ENCODE measurements at places on chromosomes 11 and 22.

- no peaks in the 10 kb centered on the region for H3K4me1 ChIP-seq
- no peak overlapping the region for H3K4me3 ChIP-seq
- no peak for DNase-seq
- no peaks in the 10 kb centered on the region for H3K36me3 ChIP-seq
Observed at GRCh38 chr11:129167315-129167714, 24.8 kb downstream of the ARHGAP32 start.

DNA sequence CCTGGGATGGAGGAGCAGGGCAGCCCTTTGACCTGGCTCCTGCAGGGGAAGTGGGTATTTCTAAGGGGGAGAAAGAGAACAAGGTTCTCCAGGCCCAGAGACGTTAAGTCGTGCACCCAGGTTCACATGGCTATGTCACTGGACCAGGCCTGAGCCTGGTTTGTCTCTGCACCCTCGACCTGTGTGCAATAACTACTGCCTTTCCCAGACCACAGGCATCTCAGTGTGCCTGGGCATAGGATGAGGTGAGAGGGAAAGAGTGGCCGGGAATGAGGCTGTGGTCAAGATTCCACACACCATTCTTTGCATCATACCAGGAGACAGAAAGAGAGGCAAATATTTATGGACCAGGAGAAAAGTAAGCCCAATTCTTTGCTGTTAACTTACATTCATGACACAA lies 66.8 kb downstream of the PRR5L start:
- no peak for DNase-seq
- no peaks in the 10 kb centered on the region for H3K27me3 ChIP-seq
- no peak overlapping the region for H3K27ac ChIP-seq
- H3K36me3 ChIP-seq: no peaks in the 10 kb centered on the region
- peaks cover 26% of the 10 kb centered on the region for H3K4me1 ChIP-seq
- H3K4me3 ChIP-seq: no peak overlapping the region

DNA sequence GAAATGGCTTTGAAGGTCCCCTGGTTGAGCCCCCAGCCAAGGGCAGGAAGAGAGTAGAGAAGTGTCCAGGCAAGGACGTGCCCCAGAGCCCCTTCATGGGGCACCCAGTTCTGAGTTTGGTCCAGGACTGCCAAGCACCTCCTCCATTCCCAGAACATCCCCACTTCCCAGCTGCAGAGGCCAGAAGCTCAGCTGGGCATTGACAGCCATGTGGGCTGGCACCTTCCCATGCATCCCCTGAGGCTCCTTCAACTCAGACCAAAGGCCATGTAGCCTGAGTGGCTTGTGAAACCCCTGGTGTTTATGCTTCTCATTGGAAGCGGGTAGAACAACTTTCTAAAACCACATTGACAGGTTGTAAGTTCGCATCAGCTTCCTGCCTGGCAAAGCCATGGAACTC lies 789.6 kb downstream of the TBC1D22A start:
- H3K27ac ChIP-seq: no peak overlapping the region
- H3K4me3 ChIP-seq: no peak overlapping the region
- H3K36me3 ChIP-seq: no peaks in the 10 kb centered on the region
- H3K27me3 ChIP-seq: peaks cover 15% of the 10 kb centered on the region
- DNase-seq: no peak

GRCh38 chr11:36385121-36385970 lies 89.3 kb downstream of the PRR5L start:
- H3K36me3 ChIP-seq: peaks cover 13% of the 10 kb centered on the region
- H3K4me3 ChIP-seq: no peak overlapping the region
- no peaks in the 10 kb centered on the region for H3K27me3 ChIP-seq
- H3K4me1 ChIP-seq: peaks cover 17% of the 10 kb centered on the region
- no peak overlapping the region for H3K27ac ChIP-seq

GRCh38 chr11:44598831-44599230 lies 33.4 kb downstream of the CD82 start:
- no peak for DNase-seq
- no peaks in the 10 kb centered on the region for H3K27me3 ChIP-seq
- peaks cover 75% of the 10 kb centered on the region for H3K4me1 ChIP-seq
- no peak overlapping the region for H3K4me3 ChIP-seq
- H3K36me3 ChIP-seq: peaks cover 18% of the 10 kb centered on the region
- no peak overlapping the region for H3K27ac ChIP-seq

- no peak overlapping the region for H3K4me3 ChIP-seq
- H3K27me3 ChIP-seq: no peaks in the 10 kb centered on the region
- H3K4me1 ChIP-seq: peaks cover 28% of the 10 kb centered on the region
- no peak for DNase-seq
Observed at GRCh38 chr11:74025467-74026166, 16.7 kb upstream of the UCP3 start.

DNA sequence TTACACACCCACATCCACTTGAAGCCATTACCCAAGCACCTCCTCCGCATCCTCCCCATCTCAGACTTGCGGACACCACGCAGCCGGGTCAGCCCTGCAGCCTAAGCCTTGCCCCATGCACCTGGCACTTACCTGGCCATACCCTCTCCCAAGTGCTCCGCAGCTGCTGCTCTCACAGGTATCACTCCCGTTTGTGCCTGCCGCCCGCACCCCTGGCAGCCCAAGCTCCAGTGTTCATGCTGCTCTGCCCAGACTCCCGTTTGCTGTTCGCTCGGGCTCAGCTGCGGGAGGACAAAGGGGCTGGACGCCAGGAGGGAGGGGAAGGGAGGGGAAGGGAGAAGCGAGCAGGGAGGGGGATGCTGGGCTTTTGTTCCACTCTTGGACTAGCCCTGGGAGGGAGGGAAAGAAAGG lies at the start of gene KLHL35:
Gene KLHL35, minus strand, starts transcription at position 293 of the 411 bp plus-strand sequence. CDS start 2,574 bp downstream, outside the sequence.
- H3K27me3 ChIP-seq: peaks cover 24% of the 10 kb centered on the region
- H3K4me1 ChIP-seq: peaks cover 15% of the 10 kb centered on the region
- H3K36me3 ChIP-seq: no peaks in the 10 kb centered on the region

DNA sequence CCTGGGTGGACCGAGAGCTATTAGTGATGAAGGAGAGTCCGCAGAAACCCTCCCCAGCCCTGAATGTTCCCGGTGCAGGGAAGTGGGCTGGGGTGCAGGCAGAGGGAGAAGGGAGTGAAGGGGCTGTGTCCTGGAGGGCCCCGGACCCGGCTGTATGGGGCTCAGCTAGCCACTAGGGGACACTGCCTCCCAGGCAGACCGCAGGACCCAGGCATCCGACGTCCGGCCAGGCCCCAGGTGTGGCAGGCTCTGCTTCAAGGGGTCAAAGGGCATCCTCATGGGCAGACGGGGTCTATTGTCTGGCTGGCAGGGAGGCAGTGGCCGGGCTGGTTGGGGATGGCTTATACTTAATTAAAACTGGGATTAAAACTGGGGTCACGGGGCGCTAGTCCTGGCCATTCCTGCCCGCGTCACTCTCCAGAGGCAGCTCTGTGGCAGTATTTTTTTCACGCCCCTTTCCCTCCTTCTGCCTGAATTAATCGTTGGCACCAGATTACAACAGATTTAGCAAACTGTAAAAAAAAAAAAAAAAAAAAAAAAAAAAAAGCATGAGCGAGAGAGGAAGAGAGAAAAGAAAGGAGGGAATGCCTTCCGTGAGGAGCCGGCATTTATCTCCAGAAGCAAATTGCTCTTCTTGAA lies 5.1 kb downstream of the FLRT1 start:
- no peak overlapping the region for H3K4me3 ChIP-seq
- no peaks in the 10 kb centered on the region for H3K36me3 ChIP-seq
- peaks cover 22% of the 10 kb centered on the region for H3K27me3 ChIP-seq
- no peak for DNase-seq
- H3K4me1 ChIP-seq: peaks cover 11% of the 10 kb centered on the region

GRCh38 chr22:36334821-36335603 lies 52.8 kb downstream of the MYH9 start:
- no peak overlapping the region for H3K4me3 ChIP-seq
- peak overlapping the region; percentile 90 for H3K27ac ChIP-seq
- H3K36me3 ChIP-seq: peaks cover 94% of the 10 kb centered on the region
- no peaks in the 10 kb centered on the region for H3K27me3 ChIP-seq

GRCh38 chr11:74443071-74443864 lies 24.1 kb downstream of the KCNE3 start:
- H3K4me3 ChIP-seq: no peak overlapping the region
- no peaks in the 10 kb centered on the region for H3K36me3 ChIP-seq
- no peaks in the 10 kb centered on the region for H3K27me3 ChIP-seq
- peaks cover 11% of the 10 kb centered on the region for H3K4me1 ChIP-seq

GRCh38 chr22:49869845-49870712 lies 16.4 kb downstream of the ZBED4 start:
- no peaks in the 10 kb centered on the region for H3K27me3 ChIP-seq

- no peak overlapping the region for H3K27ac ChIP-seq
- no peak for DNase-seq
- H3K27me3 ChIP-seq: no peaks in the 10 kb centered on the region
- H3K4me3 ChIP-seq: no peak overlapping the region
Observed at GRCh38 chr11:44178381-44178780, 82.9 kb downstream of the EXT2 start.

- no peak overlapping the region for H3K27ac ChIP-seq
- no peaks in the 10 kb centered on the region for H3K27me3 ChIP-seq
- no peaks in the 10 kb centered on the region for H3K4me1 ChIP-seq
- no peak for DNase-seq
- H3K4me3 ChIP-seq: no peak overlapping the region
Observed at GRCh38 chr11:81004576-81004975, 1563.7 kb upstream of the TENM4 start.

GRCh38 chr11:102932678-102933077 lies 22.9 kb downstream of the MMP13 start:
- DNase-seq: no peak
- H3K36me3 ChIP-seq: no peaks in the 10 kb centered on the region
- H3K4me3 ChIP-seq: no peak overlapping the region
- no peaks in the 10 kb centered on the region for H3K4me1 ChIP-seq
- H3K27me3 ChIP-seq: no peaks in the 10 kb centered on the region

- H3K4me1 ChIP-seq: no peaks in the 10 kb centered on the region
- no peaks in the 10 kb centered on the region for H3K36me3 ChIP-seq
- no peak overlapping the region for H3K27ac ChIP-seq
- no peak overlapping the region for H3K4me3 ChIP-seq
Observed at GRCh38 chr11:131356206-131356605, 14.2 kb upstream of the NTM start.

GRCh38 chr22:28046100-28046499 lies 127.0 kb upstream of the PITPNB start:
- no peaks in the 10 kb centered on the region for H3K27me3 ChIP-seq
- peaks cover 37% of the 10 kb centered on the region for H3K4me1 ChIP-seq
- H3K36me3 ChIP-seq: no peaks in the 10 kb centered on the region
